ENCODE measurements at places on chromosomes 7 and 10.

DNA sequence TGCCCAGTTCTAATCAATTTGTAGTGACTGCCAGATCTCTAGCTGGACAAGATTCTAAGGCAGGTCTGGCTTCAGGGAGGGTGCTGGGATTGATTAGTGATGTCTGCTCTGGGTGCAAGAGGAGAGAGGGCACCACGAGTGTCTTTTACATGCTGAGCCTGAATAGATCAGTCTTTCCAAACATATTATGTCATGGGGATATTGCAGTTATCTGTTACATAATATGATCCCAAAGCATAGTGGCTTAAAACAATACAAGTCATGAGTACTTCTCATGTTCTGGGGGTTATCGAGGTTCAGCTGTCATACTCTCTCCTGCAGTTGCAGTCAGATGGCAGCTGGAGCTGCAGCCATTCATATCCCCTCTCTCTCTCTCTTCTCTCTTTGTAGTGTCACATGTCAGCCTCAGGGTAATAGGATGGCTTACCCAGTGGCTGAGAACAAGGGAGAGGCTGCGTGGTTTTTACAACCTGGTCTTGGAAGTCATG is 26.0 kb downstream of the SLC29A3 start:
- no peak for DNase-seq

DNA sequence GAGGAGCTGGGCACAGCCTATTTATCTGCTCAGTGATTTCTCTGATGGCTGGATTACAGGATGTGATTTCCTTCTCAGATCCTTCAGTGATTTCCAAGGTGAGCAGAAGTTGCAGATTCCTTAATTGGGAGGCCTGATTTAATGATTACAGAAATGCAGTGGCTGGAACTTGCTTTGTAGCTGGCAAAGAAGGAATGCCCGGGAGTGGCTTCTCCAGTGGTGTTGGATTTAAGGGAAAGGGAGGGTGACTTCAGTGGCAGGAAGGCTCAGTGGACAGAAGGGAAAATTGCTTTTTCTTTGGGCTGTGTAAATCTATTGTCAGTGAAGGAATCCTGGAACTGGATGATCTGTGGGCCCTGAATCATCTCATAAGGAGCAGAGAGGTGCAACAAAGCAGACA is 5.1 kb downstream of the SORCS3 start:
- DNase-seq = no peak

DNA sequence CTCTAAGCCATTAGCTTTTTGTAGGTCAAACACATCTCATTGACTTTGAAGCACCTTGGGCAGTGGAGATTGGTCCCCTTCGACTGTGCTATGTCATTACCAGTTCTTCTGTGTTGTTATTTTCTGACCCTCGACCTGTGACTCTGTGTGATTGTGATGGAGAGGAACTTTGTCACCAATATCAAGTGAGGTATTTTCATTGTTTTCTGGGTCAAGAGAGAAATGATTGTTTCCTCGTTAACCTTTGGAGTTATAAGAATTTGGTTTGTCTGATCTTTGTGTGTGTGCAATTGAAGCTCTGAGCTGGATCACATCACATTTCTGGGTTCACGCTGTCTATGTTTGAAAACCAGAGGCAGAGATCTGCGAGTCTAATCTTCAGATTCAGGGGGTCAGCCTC is 432.2 kb upstream of the KLF6 start:
- no peak for DNase-seq

GRCh38 chr7:138460649-138461607 is 869 bp downstream of the TRIM24 start:
- DNase-seq = peak; percentile 54

- DNase-seq = no peak
Measured at GRCh38 chr10:46273506-46274477, 13.0 kb upstream of the ANTXRL start.

- no peak for DNase-seq
Measured at GRCh38 chr10:95741807-95742467, 14.0 kb upstream of the ENTPD1 start.

DNA sequence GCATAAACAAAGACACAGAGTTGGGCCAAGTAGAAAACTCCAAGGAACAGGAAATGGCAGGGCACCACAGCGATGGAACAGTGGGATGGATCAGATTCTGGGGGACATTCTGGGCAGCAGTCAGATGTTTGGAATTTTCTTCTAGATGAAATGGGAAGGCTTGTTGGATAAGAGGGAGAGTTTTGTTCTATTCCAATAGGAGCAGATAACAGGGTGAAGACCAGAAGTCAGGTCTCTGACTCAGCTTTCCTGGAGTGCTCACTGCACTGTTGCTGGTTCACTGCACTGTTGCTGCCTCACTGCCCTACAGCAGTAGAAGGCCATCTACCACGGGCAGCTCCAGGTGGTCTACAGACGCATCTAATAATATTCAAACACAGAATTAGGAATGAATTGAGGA is 135.6 kb downstream of the ATE1 start:
- DNase-seq = no peak

- DNase-seq = peak; percentile 98
Measured at GRCh38 chr10:16436758-16437539, at the start of gene PTER. Gene PTER (plus strand): TSS chr10:16437010. CDS start chr10:16484385, 47,375 bp downstream.

GRCh38 chr7:114662002-114662677 is 247.5 kb downstream of the FOXP2 start:
- DNase-seq = no peak

DNA sequence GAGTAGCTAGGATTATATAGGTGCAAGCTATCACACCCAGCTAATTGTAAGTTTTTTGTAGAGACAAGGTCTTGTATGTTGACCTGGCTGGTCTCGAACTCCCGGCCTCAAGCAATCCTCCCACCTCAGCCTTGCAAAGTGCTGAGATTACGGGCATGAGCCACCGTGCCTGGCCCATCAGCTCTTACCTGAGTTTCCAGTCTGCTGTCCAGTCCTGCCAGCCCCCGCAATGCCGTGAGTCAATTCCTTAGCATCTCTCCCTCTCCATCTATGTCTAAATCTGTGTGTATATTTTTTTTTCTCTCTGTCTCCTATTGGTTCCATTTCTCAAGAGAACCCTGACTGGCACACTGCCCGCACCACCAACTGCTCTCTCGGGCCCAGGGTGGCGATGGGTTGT is 127.6 kb downstream of the ACTR3B start:
- DNase-seq = no peak

GRCh38 chr10:34228066-34228465 is 587.0 kb downstream of the PARD3 start:
- DNase-seq = no peak

- DNase-seq = no peak
Measured at GRCh38 chr7:12862146-12862545, 174.7 kb downstream of the ARL4A start.

All from left ventricle myocardium inferior (tissue), 1 donor.